Dermis microvascular lymphatic vessel endothelial cell (primary cell): ENCODE measurements at places on chromosomes 6 and 20. TPM values are rescaled to one million over a fixed set of nuclear protein-coding genes. Genes with fewer than 3 reads are reported as not detected.
A peak's percentile ranks its signal among the peaks of the same experiment; 100 is the strongest.

The TMX4 gene
- total RNA-seq = 16.8 and 18.3 TPM in 2 replicates

The SRPK1 gene
- 30.8 and 42.4 TPM in 2 replicates for total RNA-seq

DNA sequence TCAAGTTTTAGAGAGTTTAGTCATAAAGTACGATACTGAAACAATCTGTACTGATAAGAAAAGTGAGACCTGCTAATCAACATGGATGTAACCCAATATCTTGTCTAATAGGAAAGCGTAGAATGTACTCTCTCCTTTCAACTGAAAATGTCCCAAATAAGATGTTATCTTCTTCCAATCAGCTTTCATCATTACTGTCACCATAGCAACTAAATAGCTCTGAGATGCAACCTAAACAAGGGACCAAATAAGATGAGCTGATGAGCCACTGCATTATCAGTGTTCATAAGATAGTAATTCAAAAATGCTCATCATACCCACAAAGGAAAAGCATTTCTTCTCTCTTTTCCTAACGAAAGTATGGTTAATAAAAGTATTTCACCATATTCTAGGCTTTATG is 1108.3 kb upstream of the MAP3K7 start:
- no peak for DNase-seq

GRCh38 chr6:136609873-136610706 is 59.9 kb upstream of the MAP7 start:
- peak; percentile 94 for DNase-seq

DNA sequence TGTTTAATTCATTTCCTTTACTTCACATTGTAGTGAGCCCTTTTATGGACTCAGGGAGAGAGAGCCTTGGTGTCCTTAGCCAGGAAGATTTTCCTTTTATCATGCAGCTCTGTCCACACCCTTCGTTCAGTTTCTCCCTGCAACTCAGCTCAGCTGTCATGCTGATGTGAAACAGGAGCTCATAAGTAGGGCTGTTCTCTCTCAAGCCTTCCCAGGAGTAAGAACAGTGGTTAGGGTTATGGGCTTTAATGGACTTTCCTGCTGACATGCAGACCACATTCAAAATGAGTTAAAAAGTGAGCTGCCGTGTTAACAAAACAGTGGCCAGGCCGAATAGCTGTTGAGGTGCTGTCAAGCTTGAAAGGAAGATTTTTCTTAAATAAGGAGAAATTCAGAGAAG is 104.1 kb downstream of the BCKDHB start:
- DNase-seq = no peak

DNA sequence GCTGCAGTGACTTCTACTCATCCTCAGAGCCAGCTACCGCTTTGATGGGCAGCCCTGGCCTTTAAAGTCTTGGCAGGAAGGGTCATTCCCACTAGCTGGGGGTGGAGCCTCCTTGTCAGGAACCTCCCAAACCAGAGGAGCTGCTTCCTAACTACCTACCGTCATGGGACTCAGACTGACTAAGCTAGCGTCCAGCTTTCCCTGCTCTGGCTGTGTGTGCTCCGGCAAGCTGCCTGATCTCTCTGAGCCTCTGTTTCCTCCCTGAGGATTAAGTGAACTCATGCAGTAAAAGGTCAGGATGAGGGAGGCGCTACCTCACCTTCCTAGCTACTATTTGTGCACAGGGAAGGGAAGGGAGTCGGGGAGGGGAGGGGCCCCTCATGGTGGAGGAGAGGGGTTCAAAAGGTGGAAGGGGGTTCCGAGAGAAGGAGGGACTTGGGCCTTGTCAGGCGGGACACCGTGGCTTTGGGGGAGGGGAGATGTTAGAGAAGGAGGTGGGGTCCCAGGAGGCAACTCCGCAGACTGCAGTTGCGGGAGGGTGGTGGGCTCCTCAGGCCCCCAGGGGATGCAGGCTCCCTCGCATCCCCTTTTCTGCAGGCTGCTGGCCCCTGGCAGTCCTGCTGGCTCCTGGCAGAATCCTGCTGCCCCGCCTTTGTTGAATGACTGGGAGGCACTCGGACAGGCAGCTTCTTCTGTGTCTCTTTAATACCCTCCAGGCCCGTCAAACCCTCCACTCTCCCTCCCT is 9.8 kb downstream of the DUSP15 start:
- no peak for DNase-seq

DNA sequence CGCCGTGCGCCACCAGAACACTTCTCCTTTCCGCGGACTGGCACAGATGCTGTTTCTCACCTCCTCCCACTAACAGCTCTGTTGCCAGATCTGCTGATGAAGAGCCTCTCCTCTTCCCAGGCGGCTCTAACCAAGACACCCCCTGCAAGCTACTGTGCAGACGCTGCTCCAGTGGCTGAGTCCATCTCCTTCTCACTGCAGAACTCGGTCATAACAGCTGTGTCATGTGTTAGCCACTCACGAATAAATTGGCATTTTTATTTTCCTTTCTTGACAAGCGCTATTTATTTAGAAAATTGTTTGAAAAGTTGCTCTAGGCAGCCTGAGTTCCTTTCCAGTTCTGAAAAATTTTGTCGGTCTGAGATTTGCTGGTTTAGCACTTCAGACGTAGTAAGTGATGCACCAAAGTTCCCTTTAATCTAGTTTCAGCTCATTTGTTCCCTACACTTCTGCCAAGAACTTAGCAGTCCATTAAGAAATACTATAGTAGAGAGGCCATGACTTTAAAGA is 12.8 kb upstream of the PLEKHG1 start:
- DNase-seq = no peak

DNA sequence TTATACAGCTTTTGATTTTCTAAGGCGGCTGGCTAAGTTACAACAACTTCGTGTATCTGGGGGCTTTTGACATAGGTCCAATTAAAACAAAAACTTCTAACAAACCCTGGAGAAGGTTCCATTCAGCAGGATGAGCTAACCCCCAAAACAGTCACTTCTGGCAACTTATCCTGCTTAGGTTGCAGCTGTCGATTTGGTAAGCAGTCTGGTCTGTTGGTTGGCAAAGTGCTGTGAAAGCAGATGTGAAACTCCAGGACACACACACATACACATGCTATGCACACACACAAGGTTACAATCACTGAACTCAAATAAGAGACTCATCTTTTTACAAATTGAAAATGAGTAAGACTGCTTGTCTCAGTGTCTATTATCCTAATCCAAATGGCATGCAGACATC is 119.0 kb upstream of the STMND1 start:
- DNase-seq = no peak

The CTCFL gene
- not detected in 2 replicates for total RNA-seq

DNA sequence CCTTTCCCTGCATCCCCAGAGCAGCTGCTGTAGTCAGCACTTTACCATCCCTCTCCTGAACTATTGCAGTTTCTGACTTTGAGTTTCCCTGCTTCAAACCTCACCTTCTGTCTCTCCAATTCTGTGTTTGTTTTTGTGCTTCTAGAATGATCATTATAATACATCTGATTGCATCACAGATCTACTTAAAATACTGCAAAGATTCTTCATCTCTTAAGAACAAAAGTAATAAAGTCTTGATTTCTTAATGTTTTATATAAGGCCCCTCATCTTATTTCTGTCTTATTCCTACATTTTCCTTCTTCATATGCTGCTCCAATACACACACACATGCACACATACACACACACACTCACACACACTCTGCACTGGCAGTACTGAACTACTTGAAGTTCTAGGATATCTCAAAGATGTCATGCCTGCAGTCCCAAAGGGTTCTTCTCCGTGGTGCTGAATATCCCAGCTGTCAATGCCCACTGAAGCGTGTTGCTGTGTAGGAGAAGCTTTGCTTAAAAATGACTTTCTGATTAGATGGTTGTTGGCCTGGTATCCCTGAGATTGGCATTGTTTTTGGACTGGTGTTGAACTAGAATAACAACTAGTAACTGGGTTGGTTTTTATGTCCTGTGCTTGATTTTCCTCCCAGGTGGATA is 97.2 kb downstream of the MAP3K4 start:
- DNase-seq = no peak

The FNDC1 gene
- not detected in 2 replicates for total RNA-seq
